ENCODE measurements at places on chromosomes 12 and 14.

- peak; percentile 17 for DNase-seq
These were observed 67.6 kb downstream of the KIF21A start for GRCh38 chr12:39375206-39375808.

- DNase-seq: no peak
These were observed at the start of gene SLC10A1 for GRCh38 chr14:69796797-69797500. Gene SLC10A1 (minus strand): TSS chr14:69797241. CDS start chr14:69797155, 86 bp downstream.

DNA sequence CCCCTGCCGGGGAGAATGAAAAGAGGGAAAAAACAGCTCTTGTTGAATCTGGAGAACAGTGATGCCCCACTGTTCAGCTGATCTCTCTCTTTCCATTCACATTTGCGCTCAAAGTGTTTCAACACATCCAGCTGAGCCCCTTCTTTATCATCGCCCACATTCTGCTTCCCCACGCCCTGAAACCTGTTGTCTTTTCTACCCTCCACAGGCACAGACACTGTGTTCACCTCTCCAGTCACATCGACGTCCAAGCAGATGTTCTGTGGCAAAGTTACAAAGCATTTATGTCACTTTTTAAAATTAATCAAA is 338.7 kb downstream of the EGLN3 start:
- DNase-seq: no peak

GRCh38 chr14:95496111-95496681 is 20.3 kb downstream of the SYNE3 start:
- no peak for DNase-seq

DNA sequence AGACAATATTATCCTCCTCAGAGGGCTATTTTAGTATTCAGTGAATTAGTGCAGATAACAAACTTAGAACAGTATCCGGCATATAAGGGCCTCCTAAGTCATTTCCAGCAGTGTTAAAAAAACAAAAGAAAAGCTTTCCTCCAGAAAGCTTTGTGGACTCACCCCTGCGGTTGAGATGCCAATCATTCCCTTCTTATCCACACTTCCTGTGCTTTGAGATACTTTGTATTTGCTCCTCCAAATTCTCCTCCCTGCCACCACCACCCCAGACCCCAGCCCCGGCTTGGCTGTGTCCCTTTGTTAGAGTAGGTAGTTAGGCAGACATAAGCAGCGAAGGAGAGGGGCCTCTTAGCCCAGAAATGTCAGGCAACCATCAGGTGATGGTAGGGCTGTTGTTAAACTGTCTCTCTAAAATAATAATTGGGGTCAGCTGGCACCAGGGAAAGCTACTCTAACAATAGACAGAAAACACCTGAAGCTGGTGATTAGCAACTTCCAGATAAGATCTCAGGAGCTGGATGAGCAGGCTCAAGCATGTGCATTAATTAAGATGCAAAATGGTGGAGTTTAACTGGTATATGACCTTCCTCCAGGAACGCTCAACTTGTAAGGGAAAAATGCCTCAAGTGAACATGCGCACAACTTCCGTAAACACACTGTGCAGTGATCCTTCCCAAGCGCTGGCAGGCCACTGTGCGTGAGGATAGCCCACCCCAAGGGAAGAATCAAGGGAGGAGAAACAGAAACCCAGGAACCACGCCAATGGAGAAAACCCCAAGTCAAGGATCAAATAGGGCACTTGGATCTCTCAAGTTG is 152.1 kb upstream of the EEA1 start:
- peak; percentile 34 for DNase-seq

DNA sequence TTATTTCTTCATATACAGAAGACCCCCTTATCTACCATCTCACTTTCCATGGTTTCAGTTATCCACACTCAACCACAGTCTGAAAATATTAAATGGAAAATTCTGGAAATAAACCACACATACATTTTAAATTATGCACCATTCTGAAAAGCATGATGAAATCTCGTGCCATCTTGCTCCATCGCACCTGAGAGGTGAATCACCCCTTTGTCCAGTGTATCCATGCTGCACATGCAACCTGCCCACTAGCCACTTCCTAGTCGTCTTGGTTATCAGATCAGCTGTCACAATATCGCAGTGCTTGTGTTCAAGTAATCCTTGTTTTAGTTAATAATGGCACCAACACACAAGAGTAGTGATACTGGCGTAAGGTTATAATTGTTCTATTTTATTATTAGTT is 145.7 kb downstream of the C12orf42 start:
- no peak for DNase-seq

GRCh38 chr12:57118711-57119271 is 7.6 kb upstream of the STAT6 start:
- no peak for DNase-seq

DNA sequence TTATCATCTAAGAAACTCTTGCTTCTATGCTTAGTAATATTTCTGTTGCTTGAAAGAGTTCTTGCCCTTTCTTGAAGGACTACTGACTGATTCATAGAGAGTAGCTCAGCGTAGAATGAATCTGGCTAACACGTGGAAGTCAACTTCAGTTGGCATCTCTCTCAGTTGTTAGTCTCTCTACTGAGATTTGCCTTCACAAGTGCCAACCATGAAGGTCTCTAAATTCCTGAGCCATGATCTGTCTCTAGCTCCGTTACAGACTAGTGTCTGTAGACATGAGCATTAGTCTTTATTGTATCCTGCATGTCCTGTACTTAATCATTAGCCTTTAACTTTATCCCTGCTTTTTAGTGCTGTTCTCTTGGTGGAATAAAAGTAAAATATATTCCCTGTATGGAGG is 19.1 kb upstream of the ALX1 start:
- no peak for DNase-seq

- DNase-seq: no peak
These were observed 200.5 kb downstream of the STXBP6 start for GRCh38 chr14:24849471-24849870.

DNA sequence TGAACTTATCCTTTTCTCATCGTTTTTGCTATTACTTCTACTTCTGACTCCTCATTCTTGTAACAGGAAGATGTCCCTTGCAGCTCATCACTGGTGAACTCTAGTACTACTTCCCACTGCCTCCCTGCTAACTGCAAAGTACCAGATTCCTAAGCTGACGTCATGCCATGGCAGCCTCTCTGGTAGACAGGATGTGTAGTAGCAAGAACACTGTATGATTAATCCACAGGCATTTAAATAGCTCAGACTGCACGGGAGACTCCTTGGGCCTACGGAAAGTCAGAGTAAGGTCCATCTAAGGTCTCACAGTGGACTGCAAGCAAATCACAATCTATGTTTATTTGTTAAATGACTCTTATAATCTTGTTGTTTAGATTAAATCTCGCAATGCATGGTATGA is 43.5 kb downstream of the DNAI7 start:
- no peak for DNase-seq

- no peak for DNase-seq
These were observed 15.3 kb downstream of the VPS37B start for GRCh38 chr12:122880668-122881067.

DNA sequence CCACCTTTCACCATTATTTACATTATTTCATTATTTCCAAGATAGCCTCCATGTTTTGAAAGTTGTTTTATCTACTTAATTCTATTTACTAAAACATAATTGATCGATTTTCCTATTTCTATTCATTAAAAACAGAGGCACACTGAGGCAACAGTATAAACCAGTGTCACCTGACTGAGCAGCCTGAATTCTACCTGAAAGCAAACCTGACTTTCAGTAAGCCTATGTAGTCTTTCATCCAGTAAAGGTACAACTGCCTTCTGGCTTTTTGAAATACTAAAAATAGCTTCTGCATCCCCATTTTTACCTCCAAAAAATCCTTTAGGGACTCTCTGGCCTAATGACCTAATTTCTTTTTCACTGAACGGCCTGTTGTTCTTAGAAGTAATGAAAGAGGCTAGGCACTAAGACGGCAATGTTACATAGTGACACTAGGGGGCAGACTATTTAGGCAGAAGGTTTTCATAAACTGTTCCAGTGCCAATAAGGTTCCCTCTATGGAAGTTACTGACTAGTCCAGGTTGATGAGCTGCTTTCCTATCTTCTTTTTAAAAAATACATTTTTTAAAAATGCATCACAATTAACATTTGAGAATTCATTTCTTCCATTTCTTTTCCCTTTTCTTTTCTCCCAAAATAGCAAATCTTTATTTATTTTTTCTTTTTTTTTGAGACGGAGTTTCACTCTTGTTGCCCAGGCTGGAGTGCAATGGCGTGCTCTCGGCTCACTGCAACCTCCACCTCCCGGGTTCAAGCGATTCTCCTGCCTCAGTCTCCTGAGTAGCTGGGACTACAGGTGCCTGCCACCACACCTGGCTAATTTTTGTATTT is 17.5 kb downstream of the ANAPC5 start:
- DNase-seq: no peak

GRCh38 chr14:65294816-65295215 is 117.7 kb upstream of the FUT8 start:
- no peak for DNase-seq

- no peak for DNase-seq
These were observed 170.9 kb upstream of the PTPRQ start for GRCh38 chr12:80273144-80273543.

GRCh38 chr12:124323771-124324530 is 29.1 kb downstream of the RFLNA start:
- DNase-seq: no peak

GRCh38 chr12:99027461-99027860 is 382.4 kb downstream of the APAF1 start:
- DNase-seq: no peak

DNA sequence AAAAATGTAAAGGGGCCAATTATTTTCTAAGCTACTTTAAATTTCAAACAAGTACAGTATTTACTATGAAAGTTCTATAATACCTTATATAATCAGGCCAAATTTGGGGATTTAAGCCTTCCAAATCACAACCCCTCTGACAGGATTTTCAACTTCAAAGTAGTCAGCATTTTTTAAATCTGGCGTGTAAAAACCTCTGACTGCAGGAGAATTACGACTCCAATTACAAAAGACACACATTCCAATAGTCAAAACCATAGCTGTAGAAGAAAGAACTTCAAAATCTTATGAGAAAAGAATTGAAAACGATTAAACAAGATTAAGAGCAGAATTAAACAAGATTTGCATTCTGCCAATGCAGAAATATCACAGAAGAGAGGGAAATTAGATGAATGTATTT is 12.7 kb downstream of the OSBPL8 start:
- DNase-seq: no peak

DNA sequence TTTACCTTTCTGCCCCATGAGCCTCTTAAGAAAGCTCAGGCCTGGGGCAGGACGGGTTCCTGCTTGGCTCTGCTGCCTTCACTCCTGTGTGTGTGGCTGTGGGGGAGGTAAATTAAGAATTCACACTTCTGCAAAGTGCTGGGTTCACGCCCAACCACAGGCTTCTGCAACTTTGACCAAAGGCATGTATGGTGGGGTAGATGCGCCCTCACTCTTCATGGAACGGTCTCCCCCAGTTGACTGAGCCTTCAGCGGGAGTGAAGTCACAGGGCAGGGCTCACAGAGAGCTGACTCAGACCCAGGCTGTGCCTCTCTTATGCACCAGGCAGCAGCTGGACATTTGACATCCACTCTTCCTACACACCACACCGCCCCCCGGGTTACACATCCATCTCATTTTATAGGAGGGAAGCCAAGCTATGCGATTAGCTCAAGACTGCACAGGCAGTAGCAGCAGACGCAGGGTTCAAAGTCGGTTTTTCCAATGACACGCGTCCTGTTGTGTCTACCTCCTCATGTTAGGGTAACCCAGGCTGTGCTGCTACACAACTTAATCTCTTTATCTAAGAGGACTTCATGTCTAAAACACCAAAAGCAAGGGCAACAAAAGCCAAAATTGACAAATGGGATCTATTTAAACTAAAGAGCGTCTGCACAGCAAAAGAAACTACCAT is 15.4 kb upstream of the BCL11B start:
- no peak for DNase-seq

DNA sequence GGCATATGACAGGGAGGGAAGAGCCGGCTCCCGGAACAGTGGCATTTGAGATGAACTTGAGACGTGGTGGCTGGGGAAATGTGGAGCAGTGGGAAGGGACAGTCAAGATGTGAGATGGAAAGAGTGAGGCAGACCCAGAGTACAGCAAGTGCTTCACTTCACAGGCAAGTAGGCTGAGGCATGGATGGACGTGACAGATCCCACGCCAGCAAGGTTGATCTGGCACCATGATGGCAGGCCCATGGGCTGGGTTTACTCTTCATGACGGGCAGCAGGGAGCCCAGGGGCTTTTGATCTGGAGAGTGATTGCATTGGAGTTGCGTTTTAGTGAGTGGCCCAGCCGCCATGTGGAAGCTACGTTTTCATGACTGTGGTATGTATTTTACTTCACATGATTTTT is 17.9 kb upstream of the EML1 start:
- no peak for DNase-seq

GRCh38 chr14:26379951-26380350 is 217.9 kb downstream of the NOVA1 start:
- DNase-seq: no peak

GRCh38 chr14:47103771-47104170 is 452.2 kb upstream of the RPL10L start:
- no peak for DNase-seq

GRCh38 chr14:55731311-55731872 is 151.4 kb downstream of the KTN1 start:
- DNase-seq: no peak

- no peak for DNase-seq
These were observed 55.9 kb downstream of the DYNC1H1 start for GRCh38 chr14:102020058-102020971.

- DNase-seq: no peak
These were observed 187.3 kb downstream of the CHST11 start for GRCh38 chr12:104643819-104644669.

DNA sequence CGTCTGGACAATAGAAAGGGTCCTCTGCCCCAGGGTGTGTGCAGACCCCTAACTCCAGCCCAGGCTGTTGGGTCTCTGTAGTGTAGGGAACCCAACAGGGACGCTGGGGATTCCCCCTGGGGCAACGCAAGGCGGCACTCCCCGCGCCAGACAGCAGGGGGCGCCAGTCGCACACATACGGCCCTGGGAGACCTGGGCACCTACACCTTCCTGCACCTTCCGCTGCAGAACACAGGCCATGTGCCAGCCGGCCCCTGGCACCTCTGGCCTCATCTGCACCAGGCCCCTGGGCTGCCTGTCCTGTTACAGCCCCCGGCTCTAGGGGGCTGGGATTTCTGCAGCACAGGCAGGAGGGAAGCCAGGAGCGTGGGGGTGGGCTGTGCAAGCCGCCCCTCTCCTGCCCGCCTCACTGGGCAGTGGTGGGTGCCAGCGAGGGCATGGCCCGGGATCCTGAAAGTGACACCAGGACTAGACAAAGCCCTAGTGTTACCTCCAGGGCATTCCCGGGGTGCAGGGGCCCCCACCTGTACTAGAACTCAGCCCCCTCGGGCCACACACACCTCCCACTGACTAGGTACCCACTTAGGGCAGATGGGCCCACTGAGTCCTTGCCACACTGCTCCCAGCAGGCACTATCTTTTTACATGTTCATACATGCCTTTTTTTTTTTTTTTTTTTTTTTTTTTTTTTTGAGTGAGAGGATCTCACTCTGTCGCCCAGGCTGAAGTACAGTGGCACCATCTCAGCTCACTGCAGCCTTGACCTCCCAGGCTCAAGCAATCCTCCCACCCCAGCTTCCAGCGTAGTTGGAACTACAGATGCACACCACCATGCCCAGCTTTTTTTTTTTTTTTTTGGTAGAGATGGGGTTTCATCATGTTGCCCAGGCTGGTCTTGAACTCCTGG is 37.5 kb downstream of the CCNK start:
- DNase-seq: peak; percentile 88

Measured in WTC11 (cell line).